A549 treated with CORT108297 at 1 μM for 4 hours (cell line): ENCODE measurements at places on chromosomes 5 and 9. TPM values are rescaled to one million over a fixed set of nuclear protein-coding genes. Genes with fewer than 3 reads are reported as not detected.

GHR gene
- 0.02 to 0.05 TPM (median 0.05 TPM) in 3 of 5 replicates, not detected in the others for total RNA-seq

DOK3 gene
- 2.4 to 5.6 TPM (median 4.2 TPM) in 5 replicates for total RNA-seq

CDX1 gene
- total RNA-seq = not detected in 5 replicates

ORM2 gene
- not detected in 5 replicates for total RNA-seq
